ENCODE measurements at places on chromosomes 6 and 20.

DNA sequence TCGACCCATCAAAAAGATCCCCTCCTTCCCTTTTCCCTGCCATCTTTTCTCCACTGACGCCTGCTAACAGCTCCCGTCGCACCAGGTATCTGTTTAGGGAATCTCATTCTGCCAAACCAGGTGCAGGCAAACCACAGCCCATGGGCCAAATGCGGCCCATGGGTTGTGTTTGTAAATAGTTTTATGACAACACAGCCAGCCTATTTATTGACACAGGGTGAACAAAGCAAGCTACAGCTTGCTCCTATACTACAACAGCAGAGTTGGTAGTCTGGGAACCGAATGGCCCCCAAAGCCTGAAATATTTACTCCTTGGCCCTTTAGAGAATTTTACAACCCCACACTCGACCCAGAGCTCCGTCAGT lies 16.4 kb downstream of the NFATC2 start:
- no peak for DNase-seq

DNA sequence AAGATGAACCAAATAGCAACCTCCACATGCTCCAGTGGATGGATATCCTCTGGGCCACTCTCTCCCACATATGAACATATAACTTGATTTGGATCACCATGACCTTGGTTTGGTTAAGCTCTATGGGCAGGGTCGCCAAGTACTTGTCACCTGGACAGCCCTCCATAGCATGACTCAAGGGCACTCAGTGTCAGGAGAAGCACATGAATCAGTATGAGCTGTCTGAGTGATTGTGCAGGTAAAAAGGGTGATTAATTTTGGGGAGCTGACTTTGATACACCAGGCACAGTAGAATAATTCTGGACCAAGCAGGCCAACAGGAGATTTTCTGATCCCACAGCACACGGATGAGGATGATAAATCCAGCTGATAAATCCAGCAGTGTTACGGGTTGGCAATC lies 74.4 kb downstream of the OPRM1 start:
- no peak for DNase-seq

- DNase-seq = no peak
Observed at GRCh38 chr6:135256866-135257265, 75.8 kb downstream of the MYB start.

- DNase-seq = no peak
Observed at GRCh38 chr6:157708239-157708638, 114.8 kb upstream of the SNX9 start.

GRCh38 chr6:21078497-21078896 lies 515.1 kb upstream of the SOX4 start:
- DNase-seq = no peak

GRCh38 chr6:53792016-53792415 lies 2.8 kb upstream of the LRRC1 start:
- no peak for DNase-seq
